GM23338 (cell line): ENCODE measurements at places on chromosomes 2 and 18. TPM values are rescaled to one million over a fixed set of nuclear protein-coding genes. Genes with fewer than 3 reads are reported as not detected.

The SEPTIN10 gene
- 84.5 and 85.1 TPM in 2 replicates for total RNA-seq

GRCh38 chr2:96106991-96107707 lies 9.2 kb downstream of the ADRA2B start:
- DNase-seq, result no peak

DNA sequence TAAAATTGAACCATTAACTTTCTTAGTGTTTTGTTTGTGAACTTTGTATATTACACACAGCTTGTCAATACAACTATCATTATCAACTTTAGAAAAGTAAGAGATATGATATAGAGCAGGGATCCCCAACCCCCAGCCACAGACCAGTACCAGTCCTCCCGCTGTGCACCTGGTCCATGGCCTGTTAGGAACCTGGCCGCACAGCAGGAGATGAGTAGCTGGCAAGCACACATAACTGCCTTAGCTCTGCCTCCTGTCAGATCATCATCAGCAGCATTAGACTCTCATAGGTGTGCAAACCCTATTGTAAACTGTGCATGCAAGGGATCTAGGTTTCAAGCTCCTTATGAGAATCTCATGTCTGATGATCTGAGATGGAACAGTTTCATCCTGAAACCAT lies 491.0 kb upstream of the NXPH2 start:
- peak; percentile 6 for DNase-seq

The CD8A gene
- total RNA-seq, result 0.24 and 0.54 TPM in 2 replicates

DNA sequence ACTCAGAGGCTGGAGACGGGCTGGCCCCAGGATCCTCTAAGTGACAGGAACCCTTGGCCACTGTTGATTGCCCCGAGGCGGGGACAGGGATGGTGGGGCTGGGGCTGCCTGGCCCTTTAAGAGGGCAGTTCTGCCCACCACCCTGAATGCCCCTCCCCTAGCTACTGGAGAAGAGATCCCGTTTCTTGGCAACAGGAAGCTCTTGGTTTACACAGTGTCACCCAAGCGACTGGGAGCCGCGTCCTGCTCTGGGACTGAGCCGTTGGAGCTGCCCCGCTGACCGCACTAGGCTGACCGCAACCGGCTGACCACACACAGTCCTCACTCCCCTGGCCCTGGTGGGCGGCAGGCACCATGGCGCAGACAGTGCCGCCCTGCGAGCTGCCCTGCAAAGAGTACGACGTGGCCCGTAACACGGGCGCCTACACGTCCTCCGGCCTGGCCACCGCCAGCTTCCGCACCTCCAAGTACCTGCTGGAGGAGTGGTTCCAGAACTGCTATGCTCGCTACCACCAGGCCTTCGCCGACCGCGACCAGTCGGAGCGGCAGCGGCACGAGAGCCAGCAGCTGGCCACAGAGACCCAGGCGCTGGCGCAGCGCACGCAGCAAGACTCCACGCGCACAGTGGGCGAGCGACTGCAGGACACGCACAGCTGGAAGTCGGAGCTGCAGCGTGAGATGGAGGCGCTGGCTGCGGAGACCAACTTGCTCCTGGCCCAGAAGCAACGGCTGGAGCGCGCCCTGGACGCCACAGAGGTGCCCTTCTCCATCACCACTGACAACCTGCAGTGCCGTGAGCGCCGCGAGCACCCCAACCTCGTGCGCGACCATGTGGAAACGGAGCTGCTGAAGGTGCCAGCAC lies at the start of gene TEKT4:
Gene TEKT4 (plus strand): TSS at position 205 of the 862 bp plus-strand sequence. CDS start 150 bp downstream, at position 355.
- peak; percentile 56 for DNase-seq

DNA sequence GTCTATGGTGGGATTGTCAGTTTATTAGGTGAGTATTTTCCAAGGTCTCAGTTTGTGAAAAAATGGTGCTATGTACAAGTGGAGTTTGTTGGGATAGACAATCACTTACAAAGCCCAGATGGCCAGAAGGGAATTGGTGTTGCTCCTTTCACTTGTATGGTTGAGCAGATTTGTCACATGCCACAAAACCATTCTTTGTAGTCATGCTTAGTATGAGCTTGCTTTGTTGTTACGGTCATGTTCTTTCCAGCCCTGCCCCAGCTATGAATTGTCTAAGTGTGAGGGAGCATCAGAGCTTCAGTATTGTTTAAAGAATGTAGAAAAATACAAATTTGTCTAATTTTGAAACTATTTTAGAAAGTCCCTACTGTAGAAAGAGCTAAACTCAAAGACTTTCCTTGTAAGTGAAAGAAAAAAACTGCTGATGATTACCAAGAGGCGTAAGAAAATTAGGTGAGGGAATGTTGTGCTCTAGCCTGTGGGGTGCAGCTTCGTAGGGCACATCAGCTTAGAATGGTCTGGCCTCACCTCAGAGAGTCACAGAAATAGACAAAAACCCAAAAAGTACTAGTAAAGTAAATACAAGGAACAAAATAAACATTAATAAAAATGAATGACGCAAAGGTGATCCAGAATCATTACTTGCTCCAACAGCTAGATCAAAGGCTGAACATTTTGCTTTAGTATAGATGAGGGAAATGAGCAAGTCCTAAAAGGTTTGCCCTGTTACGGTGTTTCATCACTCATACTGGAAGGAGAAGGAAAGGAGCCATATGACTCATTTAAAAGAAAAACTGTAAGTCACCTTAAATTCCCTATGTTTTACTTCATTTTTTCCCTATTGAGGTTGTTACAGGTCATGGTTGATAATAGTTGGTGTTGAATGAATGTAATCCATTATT lies 9.2 kb downstream of the TGIF1 start:
- no peak for DNase-seq

GRCh38 chr2:37091873-37092272 lies 7.6 kb downstream of the GPATCH11 start:
- DNase-seq, result no peak

DNA sequence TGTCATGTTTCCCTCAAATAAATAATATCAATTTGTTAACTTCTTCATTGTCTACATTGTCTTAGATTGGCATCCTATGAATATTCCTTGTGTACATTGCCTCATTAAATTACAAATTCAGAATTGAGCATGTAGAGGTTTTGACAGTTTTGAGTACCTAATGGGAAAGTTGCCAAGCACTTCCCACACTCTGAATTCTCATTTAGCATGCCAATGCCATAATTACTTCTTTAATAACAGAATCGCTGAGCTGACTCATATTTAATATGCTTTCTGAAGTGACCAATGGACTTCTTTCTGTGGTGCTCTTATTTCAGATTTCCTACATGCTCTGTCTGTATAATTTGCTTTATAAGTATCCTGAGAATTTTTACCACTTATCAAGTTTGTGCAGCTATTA lies 114.4 kb upstream of the NOL4 start:
- DNase-seq, result no peak

DNA sequence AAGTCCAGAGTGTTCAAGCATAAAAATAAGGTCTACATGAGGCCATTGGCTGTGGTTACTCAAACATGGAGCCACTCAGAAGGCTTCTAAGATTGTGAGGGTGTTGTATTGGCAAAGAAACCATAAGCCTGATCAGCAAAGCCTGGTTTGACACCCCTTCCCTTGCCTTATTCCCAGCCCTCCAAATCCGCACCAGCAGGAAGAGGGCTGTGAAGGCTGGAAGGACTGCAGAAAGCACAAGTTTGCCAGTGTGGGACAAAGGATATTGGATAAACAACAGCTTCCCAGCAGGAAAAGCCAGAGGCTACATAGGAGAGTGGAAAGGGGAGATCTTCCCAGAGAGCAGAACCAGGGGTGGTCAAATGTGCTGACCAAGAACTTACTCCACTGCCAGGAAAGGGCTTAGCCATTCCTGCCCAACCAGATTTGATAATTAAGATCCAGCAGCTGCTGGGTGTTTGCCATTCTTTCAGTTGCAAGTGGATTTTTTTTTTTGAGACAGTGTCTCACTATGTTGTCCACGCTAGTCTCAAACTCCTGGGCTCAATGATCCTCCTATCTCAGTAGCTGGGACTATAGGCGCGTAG lies 1.5 kb upstream of the PRKAG3 start:
- DNase-seq, result no peak

- DNase-seq, result no peak
These were observed 517.9 kb upstream of the SPHKAP start for GRCh38 chr2:228699400-228699799.

- peak; percentile 46 for DNase-seq
These were observed 2.1 kb downstream of the UCN start for GRCh38 chr2:27306136-27306535.

DNA sequence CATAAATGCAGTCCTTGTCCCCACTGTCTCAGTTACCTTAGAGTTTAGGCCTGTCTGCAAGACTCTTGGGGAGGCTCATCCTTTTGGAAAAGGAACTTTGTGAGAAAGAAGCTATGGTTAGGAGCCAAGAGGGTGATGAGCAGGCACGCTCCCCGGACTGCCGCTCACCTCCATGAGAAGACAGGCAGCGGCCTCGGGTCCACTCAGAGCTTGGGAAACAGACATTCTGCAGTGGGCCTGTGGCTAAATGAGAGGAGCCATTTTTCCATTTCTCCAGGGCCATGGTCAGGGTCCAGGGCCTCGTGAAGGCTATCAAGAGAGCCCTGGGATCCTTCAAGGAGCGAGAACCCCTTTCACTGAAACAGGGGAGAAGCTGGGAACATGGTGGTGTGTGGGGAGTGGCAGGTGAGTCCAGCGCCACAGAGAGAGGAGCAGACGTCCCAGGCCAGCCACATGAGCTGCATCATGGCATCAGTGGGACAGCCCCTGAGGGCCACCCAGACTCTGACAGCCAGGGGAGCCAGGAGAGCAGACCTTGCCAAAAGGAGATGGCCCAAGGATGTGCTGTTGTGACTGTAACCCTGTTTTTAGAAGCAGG lies 4.0 kb upstream of the TEX51 start:
- no peak for DNase-seq

The IL1B gene
- not detected in 2 replicates for total RNA-seq

DNA sequence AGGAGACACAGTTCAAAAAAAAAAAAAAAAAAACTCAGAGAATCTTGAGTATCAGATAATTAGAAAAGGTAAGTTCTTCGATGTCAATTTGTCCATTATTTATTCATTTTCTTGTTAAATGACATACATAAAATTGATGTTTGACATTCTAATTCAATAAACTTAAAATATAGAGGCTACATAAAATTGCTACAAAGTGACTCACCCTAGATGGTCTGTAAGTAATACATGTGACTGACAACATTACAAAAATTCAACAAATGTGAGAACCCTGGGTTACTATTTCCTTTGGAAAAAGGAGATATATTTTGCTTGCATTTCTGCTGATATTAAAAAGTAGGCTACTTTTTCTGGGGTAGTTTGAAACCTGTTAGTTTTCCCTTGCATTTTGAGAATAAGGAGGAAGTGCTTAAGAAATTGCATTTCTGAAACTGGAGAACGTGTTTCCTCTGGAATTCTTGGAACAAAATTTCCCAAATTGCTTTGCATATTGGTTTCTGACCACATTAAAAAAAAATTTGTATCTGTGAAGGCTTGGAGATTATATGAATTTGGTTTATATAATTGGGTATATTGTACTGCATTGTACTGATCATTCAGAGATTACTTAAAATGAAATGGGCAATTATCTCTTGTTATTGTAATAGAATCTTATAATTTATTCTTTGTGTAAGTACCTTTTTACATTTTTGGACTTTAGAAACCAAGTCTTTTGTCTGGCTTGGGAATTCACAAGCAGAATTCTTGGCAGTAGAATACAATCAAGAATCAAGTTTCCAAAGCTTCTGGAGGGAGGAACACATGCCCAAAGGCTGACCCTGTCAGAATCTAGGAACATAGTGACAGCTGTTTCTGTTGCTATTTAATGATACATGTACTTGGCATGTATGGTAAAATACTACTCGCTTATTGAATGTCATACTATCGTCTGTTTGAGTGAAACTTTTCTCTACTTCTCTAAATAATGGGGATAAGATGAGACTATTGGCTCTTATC lies 106.1 kb downstream of the DSEL start:
- DNase-seq, result no peak

DNA sequence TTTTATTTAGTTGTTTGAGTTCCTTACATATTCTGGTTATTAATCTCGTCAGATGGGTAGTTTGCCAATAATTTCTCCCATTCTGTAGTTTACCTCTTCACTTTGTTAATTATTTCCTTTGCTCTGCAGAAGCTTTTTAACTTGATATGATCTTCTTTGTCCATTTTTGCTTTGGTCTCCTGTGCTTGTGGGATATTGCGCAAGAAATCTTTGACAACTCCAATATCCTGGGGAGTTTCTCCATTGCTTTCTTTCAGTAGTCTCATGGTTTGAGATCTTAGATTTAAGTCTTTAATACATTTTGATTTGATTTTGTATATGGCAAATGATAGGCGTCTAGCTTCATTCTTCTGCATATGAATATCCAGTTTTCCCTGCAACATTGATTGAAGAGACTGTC lies 389.2 kb downstream of the LRP1B start:
- no peak for DNase-seq

DNA sequence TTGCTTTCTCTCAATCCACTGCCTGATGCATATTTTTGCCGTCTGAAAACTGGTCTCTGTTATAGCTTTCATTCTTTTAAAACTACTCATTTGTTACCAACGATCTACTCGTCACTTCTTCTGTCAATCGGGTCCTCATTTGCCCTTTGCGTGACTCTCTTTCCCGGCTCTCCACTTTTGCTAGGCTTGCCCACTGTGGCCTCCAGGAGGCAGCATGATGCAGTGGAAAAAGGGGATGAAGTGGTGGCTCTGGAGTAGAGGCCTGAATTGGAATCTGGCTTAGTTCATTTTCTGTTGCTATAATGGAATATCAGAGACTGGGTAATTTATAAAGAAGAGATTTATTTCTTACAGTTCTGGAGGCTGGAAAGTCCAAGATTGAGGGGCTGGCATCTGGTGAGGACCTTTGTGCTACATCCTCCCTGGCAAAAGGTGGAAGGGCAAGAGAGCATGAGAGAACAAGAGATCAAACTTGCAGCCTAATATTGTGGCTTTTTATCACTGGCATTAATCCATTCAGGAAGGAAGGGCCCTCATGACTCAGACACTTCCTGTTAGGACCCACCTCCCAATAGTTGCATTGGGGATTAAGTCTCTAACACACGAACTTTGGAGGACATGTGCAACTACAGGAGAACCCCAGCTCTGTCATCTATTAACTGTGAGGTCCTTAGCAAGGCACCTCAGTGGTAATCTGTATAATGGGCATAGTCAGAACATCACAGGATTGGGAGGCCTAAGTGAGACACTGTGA lies 15.4 kb downstream of the GDF7 start:
- DNase-seq, result peak; percentile 64

The NT5DC4 gene
- total RNA-seq, result not detected in 2 replicates

- no peak for DNase-seq
These were observed 1424.0 kb upstream of the PIK3C3 start for GRCh38 chr18:40531051-40531450.

DNA sequence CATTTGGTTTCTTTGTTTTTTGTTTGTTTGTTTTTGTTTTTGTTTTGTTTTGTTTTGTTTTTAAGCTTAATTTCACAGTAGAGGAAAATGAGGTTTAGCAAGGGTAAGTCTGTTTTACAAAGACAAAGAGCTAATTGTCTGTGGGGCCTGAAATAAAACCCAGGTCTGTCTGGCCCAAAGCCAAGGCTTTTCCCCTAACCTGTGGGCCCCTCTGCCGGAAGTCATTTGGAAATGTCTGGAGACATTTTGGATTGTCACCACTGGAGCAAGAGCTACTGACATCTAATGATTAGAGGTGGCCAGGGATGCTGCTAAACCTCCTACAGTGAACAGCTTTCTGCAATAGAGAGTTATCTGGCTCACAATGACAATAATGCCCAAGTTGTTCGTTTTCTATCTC lies 167.2 kb downstream of the MAP2 start:
- DNase-seq, result no peak
